ENCODE measurements at places on chromosomes 12 and 14.

DNA sequence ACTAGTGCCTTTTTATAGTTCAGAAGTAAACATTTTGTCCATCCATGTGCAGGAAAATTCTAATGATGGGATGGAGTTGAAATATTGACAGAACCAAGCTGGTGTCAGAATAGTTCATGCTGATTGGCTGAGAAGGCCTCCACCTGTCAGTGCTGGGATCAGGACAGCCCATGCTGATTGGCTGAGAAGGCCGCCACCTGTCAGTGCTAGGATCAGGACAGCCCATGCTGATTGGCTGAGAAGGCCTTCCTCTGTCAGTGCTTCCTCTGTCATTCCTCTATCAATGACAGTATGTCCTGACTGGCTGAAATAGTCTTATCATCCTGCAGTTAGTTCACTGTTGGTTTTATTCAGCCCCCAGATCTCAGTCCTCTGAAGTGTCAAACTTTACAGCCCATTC, 95.7 kb downstream of the PPP2R5C start:
- no peak for DNase-seq
- peaks cover 22% of the 10 kb centered on the region for H3K36me3 ChIP-seq
- H3K27me3 ChIP-seq: no peaks in the 10 kb centered on the region
- no peak overlapping the region for H3K4me3 ChIP-seq

GRCh38 chr12:67193704-67194103, 75.5 kb upstream of the CAND1 start:
- no peak overlapping the region for H3K27ac ChIP-seq
- peak; percentile 45 for DNase-seq
- H3K36me3 ChIP-seq: no peaks in the 10 kb centered on the region
- H3K4me1 ChIP-seq: no peaks in the 10 kb centered on the region

GRCh38 chr12:48993787-48994186, 5.4 kb downstream of the DDN start:
- H3K4me1 ChIP-seq: peaks cover 27% of the 10 kb centered on the region
- peaks cover 86% of the 10 kb centered on the region for H3K27me3 ChIP-seq
- H3K36me3 ChIP-seq: no peaks in the 10 kb centered on the region
- H3K27ac ChIP-seq: no peak overlapping the region
- no peak for DNase-seq
- no peak overlapping the region for H3K4me3 ChIP-seq

- no peak for DNase-seq
- no peak overlapping the region for H3K4me3 ChIP-seq
- H3K36me3 ChIP-seq: no peaks in the 10 kb centered on the region
- no peaks in the 10 kb centered on the region for H3K27me3 ChIP-seq
- no peak overlapping the region for H3K27ac ChIP-seq
Observed at GRCh38 chr14:36835128-36835527, 173.5 kb downstream of the PAX9 start.
